Kasumi-1 (cell line): ENCODE measurements at places on chromosomes 3 and 15.

DNA sequence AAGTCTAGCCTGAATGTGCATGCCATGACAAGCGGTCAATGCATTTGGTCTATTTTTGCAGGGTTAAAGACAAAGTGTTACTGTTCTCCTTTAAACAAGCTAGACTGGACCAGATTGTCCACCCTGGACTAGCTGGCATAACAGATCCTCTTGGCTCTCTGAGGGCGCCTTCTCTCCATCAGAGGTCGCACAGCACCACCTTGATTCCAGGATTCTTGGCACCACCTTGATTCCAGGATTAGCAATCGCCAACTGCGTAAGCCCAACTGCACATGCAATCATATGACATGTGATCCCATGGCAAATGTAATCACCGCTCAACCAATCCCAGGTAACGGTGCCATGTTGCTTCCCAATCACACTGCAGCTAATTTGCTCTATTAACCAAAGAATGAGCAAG lies 98.6 kb downstream of the OXNAD1 start:
- DNase-seq, result no peak

DNA sequence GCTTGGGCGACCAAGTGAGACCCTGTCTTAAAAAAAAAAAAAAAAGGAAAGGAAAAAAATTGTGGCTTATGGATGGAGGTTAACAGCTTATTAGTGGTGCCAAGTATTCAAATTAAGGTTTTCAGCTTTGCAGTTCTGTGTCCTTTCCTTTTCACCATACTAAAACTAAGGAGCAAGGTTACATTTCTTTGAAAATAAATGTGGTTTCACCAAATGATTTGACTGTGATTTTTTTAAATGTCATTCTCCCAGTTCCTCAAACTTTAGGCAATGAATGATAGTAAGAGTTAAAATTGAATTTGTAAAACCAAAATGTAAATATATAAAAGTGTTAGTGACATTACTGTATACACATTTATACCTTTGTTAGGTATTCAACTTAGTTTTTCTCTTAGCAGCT lies 9.6 kb downstream of the CHRNA5 start:
- no peak for DNase-seq

DNA sequence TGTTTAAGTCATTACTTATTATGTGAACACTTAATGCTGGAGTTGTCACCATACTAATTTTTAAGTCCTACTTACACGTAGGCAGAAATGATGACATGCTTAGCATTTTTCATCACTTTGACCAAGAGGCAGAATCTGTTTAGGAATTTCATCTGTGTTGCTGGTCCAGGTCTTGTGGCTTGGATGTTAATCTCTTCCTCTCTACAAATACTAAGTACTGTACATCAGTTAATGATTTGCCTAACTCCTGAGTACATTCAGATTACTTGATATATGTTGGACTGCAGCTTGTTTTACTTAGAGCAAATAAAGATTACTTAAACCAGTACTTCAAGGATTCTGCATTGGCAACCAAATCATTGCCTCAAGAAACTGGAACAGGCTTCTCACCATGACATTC lies 8.6 kb downstream of the SNRK start:
- DNase-seq, result no peak

DNA sequence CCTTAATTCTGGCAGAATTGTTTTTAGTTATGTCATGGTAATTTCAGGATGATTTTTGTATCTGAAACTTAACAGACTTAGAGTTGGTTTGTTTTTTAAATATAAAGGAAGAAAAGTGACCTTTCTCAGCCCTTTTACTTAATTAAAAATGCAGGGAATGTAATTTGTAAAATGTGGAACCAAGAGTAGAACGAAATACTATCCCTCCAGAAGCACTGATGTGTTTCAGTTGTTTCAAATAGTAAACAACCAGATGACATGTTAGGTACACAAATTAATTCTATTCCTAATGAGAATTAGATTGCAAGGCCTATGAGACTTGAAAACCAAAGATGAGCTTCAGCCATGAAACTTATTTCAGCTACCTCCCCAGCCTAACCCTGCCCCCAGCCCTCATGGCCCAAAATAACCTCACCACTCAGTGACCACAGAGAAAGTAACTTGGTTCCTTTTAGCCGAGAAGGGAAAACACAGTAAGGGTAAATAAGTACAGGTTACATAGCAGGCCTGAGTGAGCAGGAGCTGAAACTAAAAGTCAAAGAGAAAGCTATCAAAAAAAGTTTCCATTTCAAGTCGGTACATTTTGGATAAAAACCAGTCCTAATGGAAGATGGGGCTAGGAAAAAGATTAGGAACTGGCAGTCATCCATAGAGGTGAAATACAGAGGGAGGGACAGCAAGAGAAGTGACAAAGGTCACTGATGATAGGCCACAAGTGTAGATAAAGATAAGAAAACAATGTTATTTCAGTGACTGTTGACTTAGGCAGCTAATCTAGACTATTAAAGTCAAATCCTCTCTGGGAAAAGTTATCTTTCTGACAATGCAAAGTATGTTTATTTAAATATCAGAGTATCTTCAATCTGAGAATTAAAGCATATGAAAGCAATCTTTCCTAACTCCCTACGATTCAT lies 23.2 kb downstream of the SENP8 start:
- no peak for DNase-seq

GRCh38 chr3:184805351-184806038 lies 6.5 kb upstream of the VPS8 start:
- peak; percentile 57 for DNase-seq

DNA sequence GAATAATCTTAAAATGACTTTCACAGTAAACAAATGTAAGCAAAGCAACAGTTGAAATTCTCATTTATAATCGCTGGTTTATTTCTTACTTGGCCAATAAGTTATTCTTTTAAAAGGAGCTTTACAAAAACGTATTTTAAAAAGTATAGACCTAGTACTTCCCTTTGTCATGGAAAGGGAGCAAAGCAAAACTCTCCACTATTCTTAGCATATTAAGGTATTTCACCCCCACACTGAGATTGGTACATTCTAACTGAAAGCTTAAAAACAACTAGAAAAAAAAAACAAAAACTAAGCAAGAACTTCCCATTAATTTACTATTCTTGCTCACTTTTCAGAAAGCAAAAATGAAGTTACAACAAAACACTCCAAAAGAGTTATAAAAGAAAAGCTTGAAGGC lies 1.5 kb downstream of the ATG3 start:
- DNase-seq, result no peak

- no peak for DNase-seq
These were observed 17.5 kb downstream of the SENP8 start for GRCh38 chr15:72135719-72136118.
